ENCODE measurements at places on chromosomes 12 and 14. TPM values are rescaled to one million over a fixed set of nuclear protein-coding genes. Genes with fewer than 3 reads are reported as not detected.

Gene RTL1
- total RNA-seq = not detected

Gene RD3L
- not detected for total RNA-seq

Gene ESPL1
- 59.6 TPM for total RNA-seq

Gene GARIN6
- total RNA-seq = not detected

Gene KRT83
- total RNA-seq = not detected

Gene ARHGAP9
- total RNA-seq = 130 TPM

Gene SERPINA5
- not detected for total RNA-seq

Gene MYF5
- total RNA-seq = not detected

Gene OR4E2
- not detected for total RNA-seq

Gene TAS2R14
- 0.84 TPM for total RNA-seq

Gene ISM2
- not detected for total RNA-seq

Gene POTEM
- total RNA-seq = not detected

Gene LRP1-AS
- total RNA-seq = not detected

Gene NR1H4
- not detected for total RNA-seq

Gene NTN4
- not detected for total RNA-seq

Gene HAL
- 0.38 TPM for total RNA-seq

Gene FIGNL2
- 0.57 TPM for total RNA-seq

Gene RSRC2
- total RNA-seq = 84.1 TPM

Gene CCDC38
- 0.31 TPM for total RNA-seq

Gene PTMS
- 97.7 TPM for total RNA-seq

Gene TBC1D30
- total RNA-seq = 2.8 TPM

Gene TMCC3
- 0.10 TPM for total RNA-seq

Gene NANOG
- not detected for total RNA-seq

Gene FOXN4
- total RNA-seq = not detected

Gene MLEC
- total RNA-seq = 132 TPM

Gene SLC6A12
- 0.32 TPM for total RNA-seq

Gene OR6C65
- not detected for total RNA-seq

Gene SLC7A8
- total RNA-seq = 0.86 TPM

Gene KCNA5
- total RNA-seq = not detected

Gene CCDC85C
- 5.5 TPM for total RNA-seq

Gene PPP4R4
- 1.4 TPM for total RNA-seq

Gene LRRC9
- total RNA-seq = not detected

Gene MAP3K9
- 5.5 TPM for total RNA-seq

Gene ITGB7
- total RNA-seq = 244 TPM

All from activated CD8-positive, alpha-beta memory T cell treated with anti-CD3 and anti-CD28 coated beads for 36 hours (primary cell).